ENCODE measurements at places on chromosomes 7 and 10.

- no peak for DNase-seq
These were observed 193.7 kb downstream of the RNLS start for GRCh38 chr10:88389456-88389855.

GRCh38 chr7:46007990-46008643 lies 87.0 kb upstream of the IGFBP3 start:
- DNase-seq = no peak

GRCh38 chr7:37494926-37495325 lies 46.3 kb upstream of the ELMO1 start:
- no peak for DNase-seq

GRCh38 chr7:84025332-84025927 lies 169.2 kb downstream of the SEMA3A start:
- DNase-seq = no peak

DNA sequence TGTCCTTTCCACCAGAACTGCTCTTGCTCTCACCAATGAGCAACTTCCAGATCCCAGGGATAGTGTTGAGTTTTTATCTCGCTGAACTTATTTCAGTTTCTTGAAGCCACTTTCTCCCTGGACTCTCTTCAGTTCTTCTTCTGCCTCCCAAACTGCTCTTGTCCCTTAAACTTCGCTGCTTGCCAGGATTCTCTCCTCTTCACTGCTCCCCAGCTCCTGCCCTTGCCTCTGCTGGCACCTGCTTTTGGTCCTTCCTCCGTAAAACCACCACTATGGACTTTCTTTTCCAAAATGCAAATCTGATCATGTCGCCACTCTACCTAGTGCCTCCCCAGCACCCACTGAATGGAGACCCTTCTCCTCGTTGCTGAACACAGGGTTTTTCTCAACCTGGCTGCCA lies 92.8 kb upstream of the PALS2 start:
- DNase-seq = no peak

Measured in activated CD4-positive, alpha-beta T cell treated with anti-CD3 and anti-CD28 coated beads for 1 hour (primary cell).